Activated T-helper 1 cell treated with anti-CD3 and anti-CD28 coated beads, Interleukin-12 subunit alpha, Interleukin-12 subunit beta, Interleukin-2, Interleukin-4 antibody, amounts not matched to agents 30 ng/mL and 10 ng/mL and 1 ng/mL, durations not matched to agents 14 hours and 24 hours and 36 hours (primary cell): ENCODE measurements at places on chromosomes 11 and 22.

GRCh38 chr11:74134661-74135060 is 36.1 kb downstream of the C2CD3 start:
- DNase-seq: no peak

DNA sequence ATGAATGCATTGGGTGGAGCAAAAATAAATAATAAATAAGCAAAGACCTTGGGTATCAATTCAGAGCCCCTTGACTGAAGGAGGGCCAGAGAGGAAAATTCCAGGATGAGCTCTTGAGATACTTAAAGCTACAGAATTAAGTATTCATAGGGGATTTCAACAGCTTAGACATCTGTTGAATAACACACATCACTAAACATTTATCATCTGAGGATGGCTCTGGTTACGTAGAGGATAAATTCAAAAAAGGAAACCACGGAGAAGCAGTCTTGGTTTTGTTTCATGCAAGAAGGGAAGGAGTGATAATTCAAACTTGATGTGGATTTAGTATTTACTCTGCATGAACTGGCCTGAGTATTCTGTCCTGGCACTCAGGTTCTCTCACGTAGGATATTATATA is 29.8 kb downstream of the ARHGAP42 start:
- DNase-seq: no peak

DNA sequence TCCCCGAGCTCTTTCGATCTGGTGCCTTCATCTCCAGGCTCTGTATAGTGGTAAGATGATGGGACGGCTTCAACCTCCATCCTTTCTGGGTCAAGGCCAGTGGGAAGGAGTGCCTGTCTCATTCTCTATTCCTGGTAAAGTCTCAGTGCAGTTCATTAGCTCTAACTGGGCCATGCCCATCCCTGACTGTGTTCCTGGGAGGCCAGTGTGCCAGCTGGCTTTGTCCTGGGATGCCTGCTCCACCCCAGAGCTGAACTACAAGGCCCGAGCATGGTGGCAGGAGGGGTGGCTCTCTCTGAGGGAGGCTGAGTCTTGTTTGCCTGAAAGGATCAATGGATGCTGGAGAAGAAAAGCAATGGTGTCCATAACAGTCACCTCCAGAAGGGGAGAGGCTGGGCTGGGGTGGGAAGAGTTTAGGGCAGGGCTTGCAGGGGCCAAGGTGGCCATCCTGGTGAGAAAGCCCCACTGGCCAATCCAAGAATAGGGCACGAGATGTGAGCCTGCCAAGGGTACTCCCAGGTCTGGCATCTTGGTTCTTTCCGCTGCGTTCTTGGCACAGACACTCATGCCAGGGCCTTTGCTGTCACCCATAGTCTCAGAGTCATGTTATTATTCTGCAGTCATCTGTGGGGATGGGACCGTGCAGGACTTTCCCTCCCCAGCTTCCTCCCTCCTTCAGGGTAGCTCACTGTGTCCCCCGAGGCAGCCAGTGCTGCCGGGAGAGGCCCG is 60.1 kb downstream of the PARVB start:
- DNase-seq: no peak

GRCh38 chr11:60211206-60211605 is 28.3 kb upstream of the MS4A6A start:
- no peak for DNase-seq

DNA sequence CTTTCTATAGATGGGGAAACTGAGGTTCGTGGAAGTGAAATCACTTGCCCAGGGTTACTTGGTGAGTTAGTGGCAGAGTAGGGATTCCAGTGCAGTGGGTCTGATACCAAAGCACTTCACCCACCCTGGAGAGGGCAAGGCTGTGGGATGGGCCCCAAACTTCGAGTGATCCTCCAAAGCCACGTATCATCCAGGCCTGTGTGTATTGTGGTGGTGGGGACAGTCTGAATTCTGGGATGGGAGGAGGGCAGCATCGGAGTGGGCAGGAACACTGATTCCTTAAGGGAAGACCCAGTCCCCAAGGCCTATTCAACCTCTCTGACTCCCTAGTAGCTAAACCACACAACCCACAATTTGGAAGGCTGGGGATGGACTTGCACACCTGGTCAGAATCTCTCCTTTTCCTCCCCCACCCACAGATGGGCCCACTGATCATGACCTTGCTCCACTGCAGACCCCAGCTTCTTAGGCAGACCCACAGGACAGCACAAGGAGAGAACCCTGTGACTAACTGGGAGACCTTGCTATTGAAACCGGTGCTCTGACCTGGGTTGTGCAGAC is 11.5 kb downstream of the TMPRSS13 start:
- no peak for DNase-seq

GRCh38 chr11:36345535-36346141 is 49.5 kb downstream of the PRR5L start:
- DNase-seq: no peak

- DNase-seq: no peak
These were observed 1.5 kb downstream of the TANGO2 start for GRCh38 chr22:20022231-20022977.

- no peak for DNase-seq
These were observed 54.8 kb upstream of the FDX1 start for GRCh38 chr11:110374921-110375320.

DNA sequence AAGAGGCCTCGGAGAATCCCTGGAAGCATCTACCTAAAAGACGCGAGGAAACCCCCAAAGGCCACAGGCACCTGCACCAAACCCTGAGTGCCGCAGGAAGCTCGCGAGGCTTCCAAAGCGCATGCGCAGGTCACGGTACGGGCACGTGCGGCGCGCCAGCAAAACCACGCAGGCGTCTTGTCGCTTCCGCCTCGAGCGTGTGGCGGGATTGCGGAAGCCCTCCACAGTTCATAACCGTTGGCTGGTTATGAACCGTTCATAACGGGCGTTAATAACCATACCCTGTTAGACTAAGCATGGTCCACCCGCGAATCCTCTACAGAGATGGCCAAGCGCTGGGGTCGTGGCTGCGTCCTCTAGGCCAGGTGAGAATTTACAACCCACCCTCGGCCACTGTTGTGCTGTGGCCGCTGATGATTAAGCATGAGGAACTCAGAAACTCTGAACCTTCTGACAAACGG is 46.4 kb downstream of the MORC2 start:
- peak; percentile 80 for DNase-seq

DNA sequence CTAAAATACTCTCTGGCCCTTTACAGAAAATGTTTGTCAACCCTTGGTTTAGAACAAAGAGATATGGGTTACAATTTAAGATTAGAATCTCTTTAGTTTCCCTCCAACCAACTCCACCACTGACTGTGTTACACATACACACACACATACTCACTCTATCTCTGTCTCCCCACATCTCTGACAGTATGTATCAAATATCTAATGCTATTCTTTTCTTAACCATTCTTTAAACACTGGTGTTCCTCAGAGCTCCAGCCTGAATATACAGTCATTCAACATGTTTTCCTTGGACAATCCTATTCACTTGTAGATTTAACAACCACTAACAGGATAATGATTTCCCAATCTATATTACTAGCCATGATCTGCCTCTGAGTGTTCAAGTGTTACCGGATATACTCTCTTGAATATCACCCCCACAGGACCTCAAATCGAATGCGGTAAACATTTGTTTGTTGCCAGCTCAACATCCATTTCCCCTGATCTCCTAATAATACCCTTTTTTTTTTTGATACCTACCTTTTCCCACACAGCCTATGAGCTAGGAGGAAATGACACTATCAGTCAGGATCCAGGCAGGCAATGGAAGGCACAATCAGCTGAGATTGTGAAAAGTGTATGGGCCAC is 6.1 kb downstream of the MPZL3 start:
- no peak for DNase-seq

GRCh38 chr11:87300640-87301380 is 263.1 kb downstream of the TMEM135 start:
- no peak for DNase-seq

GRCh38 chr11:60447846-60448245 is 7.8 kb upstream of the MS4A1 start:
- no peak for DNase-seq

DNA sequence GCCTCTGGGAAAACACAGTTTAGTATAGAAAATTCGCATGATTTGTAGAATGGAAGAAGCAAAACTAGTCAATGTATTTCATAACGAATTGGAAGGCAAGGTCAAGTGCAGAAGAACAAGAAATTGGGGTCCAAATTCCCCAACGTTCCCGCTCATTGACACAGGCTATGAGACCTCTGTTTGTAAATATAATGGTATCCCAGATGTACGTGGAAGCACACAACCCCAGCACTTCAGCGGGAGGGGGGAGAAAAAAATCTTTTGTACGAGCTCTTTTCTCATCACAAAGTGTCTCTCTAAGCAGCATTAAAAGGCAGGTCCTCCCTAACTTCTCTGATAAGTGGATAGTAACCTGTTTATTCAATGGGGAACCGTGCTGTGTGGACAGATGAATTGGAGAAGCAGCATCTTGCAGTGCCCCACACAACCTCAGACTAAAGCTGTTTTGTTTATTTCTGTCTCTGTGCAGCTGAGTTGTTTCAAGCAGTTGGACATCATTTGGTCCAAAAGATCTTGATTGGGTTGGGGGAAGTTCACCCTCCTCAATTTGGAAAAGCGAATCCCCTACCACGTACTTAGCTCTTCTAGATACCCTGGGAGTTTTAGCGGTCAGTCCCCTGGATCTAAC is 1.1 kb upstream of the GAB2 start:
- DNase-seq: no peak

- DNase-seq: no peak
These were observed 132.3 kb upstream of the PARVA start for GRCh38 chr11:12245091-12245490.

DNA sequence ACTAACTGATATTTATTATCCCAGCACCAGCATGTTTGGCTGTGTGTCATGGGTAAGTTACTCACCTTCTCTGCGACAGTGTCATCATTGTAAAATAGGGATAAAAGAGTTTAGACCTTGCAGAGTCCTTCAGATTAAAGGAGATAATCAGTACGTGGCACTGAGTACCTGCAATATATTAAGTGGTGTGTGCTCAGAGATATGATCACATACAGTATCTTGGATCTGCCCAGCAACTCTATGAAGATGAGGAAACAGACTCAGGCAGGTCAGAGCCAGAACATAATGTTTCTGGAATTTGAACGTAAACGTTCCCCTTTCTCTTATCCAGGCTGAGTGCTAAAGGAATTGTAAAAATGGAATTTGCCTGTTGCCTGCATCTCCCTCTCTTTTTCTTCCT is 46.9 kb upstream of the ELF5 start:
- no peak for DNase-seq

DNA sequence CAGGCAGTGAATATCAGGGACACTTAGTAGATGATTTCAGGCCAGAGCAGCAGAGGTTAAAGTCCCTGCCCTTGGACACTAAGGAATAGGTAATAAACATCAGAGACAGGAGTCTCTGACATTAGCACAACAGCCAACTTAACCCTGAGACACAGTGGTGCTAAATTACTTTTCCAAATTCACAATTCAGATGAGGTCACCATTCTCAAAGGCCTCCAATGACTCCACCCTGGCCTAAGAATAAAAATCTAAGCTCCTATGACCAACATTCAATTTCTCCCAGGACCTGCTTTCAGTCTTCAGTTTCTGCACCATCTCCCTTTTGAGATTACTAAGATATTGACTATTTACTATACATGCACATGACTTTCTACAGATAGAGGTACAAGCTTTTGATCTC is 42.0 kb downstream of the BLID start:
- no peak for DNase-seq

DNA sequence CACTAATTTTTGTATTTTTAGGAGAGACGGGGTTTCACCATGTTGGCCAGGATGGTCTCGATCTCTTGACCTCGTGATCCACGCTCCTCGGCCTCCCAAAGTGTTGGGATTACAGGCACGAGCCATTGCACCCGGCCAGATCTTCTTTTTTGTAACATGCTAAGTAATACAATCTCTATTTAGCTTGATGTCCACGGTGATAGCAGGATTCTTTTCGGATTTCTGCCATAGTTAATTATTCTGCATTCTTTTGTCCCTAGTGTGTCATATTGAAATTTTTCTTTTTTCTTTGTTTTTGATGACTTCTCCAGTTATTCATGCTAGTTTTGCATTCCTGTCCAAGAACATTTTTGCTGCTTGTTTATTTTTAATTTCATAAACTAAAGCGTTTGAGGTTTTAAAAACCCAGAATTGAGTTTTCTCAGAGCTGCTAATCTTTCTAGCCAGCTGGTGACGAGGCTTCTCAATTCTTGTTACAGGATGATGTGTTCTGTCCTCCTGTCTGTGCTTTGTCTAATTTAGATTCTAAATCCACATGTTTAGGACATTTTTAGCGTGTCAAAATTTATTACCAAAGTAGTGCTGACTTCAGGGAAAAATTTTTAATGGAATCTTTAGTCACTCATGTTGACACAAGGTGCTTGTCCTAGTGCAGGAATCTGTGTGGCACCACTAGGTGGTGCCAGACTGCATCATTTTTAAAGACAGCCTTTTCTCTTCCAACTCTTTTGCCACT is 21.8 kb downstream of the NF2 start:
- peak; percentile 14 for DNase-seq

DNA sequence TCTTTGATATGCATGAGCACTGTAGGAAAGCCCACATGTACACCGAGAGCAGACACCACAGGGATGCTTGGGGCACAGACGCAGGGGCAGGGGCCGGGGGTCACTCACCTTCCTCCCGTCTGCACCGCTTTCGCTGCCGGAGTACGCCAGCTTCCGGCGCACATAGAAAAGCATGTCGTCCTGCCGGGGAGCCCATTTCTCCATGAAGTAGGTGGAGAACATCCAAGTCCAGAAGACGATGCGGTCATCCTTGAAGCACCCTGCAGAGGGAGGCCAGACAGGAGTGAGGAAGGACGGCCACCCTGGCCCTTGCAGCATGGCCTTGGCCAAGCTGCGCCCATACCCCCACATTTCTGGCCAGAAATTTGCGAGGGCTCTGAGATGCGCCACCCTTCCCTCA is 28.8 kb downstream of the KIAA0930 start:
- no peak for DNase-seq

- DNase-seq: no peak
These were observed 127.4 kb downstream of the LARGE1 start for GRCh38 chr22:33792832-33793231.

DNA sequence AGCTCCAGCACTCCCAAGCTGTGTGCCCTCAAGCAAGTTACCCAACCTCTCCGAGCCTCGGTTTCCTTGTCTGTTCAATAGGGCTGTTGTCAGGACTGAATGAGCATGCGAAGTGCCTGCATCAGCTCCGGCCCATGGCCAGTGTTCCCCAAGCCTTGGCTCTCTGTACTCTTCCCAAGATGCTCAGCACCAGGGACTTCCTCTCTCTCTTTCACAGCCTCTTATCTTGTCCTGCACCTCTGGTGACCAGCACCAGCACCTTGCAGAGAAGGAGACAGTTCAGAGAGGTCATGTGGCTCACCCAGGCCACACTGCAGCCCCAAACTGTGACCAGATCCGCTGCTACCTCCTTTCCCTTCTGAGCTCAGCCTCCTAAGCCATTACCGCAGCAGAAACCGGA is 120.3 kb upstream of the ANO1 start:
- no peak for DNase-seq
